ENCODE measurements at places on chromosomes 16 and 17. TPM values are rescaled to one million over a fixed set of nuclear protein-coding genes. Genes with fewer than 3 reads are reported as not detected.

DNA sequence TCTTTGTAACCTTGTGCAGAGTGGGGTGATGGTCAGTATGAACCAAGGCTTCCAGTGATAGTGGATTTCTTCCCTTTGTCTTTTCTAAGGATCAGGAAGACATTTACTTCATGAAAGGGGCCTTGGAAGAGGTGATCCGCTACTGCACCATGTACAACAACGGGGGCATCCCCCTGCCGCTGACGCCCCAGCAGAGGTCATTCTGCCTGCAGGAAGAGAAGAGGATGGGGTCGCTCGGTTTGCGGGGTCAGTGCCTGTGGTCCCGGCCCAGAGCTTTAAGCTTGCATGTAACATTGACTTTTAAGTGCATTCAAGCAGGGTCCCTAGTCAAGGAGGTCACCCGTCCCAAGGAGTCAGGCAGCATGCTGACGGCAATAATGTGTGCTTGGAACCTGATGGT is 56.0 kb downstream of the MEAK7 start:
- no peaks in the 10 kb centered on the region for H3K4me1 ChIP-seq
- no peak overlapping the region for H3K27ac ChIP-seq
- H3K36me3 ChIP-seq, result no peaks in the 10 kb centered on the region
- DNase-seq, result no peak

GRCh38 chr16:54944002-54944401 is 13.3 kb downstream of the IRX5 start:
- H3K36me3 ChIP-seq, result no peaks in the 10 kb centered on the region
- H3K27me3 ChIP-seq, result peaks cover 32% of the 10 kb centered on the region
- no peak overlapping the region for H3K4me3 ChIP-seq
- no peak overlapping the region for H3K27ac ChIP-seq
- no peaks in the 10 kb centered on the region for H3K4me1 ChIP-seq

The CD300C gene
- polyA plus RNA-seq, result 14.4 TPM

- no peak overlapping the region for H3K27ac ChIP-seq
- no peak overlapping the region for H3K4me3 ChIP-seq
- DNase-seq, result no peak
These were observed 88.4 kb downstream of the CHD9NB start for GRCh38 chr16:52964290-52964689.

- H3K4me1 ChIP-seq, result peaks cover 55% of the 10 kb centered on the region
- no peaks in the 10 kb centered on the region for H3K36me3 ChIP-seq
- H3K4me3 ChIP-seq, result no peak overlapping the region
- peak overlapping the region; percentile 68 for H3K27ac ChIP-seq
- peaks cover 3% of the 10 kb centered on the region for H3K27me3 ChIP-seq
These were observed 151.2 kb downstream of the CMIP start for GRCh38 chr16:81595629-81596292.

The GNG13 gene
- not detected for polyA plus RNA-seq

- DNase-seq, result no peak
- no peak overlapping the region for H3K27ac ChIP-seq
- no peaks in the 10 kb centered on the region for H3K36me3 ChIP-seq
These were observed 1014.4 kb upstream of the GOT2 start for GRCh38 chr16:59748531-59748930.

DNA sequence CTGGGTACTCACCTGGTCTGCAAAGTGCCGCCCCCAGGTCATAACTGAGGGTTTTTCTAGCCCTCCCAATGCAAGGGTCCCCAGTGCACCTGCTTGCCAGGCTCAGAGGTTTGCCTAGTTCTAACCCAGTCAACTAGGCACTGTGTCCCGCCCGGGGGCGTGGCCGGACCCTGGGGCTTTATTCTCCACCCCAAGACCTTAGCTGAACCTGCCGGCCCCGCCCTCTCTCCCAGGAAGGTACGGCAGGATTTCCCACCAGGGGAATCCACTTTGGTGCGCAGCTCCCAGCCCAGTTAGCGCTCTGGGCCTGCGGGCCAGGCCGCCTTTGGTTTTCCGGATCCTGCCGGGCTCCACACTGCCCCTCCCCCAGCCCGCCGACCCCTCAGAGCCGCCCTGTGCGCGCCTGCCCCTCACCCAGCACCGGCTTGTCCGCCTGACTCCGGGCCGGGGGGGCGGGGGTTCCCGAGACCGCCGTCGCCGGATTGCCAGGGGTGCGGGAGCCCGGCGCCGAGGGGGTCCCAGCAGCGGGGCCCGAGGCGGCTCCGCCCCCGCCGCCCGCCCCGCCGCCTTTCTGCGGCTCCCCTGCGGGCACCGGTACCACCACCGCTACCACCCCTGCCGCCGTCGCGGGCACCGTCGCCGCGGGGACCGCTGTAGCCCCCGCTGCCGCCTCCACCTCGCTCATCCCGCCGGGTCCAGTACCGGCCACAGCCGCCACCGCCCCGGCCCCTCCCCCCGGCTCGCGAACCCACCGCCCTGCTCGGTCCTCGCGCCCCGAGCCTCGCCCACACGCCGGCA is 424 bp downstream of the YBX2 start:
- peaks cover 23% of the 10 kb centered on the region for H3K27me3 ChIP-seq
- no peaks in the 10 kb centered on the region for H3K36me3 ChIP-seq
- peaks cover 21% of the 10 kb centered on the region for H3K4me1 ChIP-seq
- peak overlapping the region; percentile 65 for H3K4me3 ChIP-seq
- no peak overlapping the region for H3K27ac ChIP-seq
- no peak for DNase-seq

- H3K36me3 ChIP-seq, result no peaks in the 10 kb centered on the region
- H3K27me3 ChIP-seq, result no peaks in the 10 kb centered on the region
- no peak overlapping the region for H3K27ac ChIP-seq
These were observed 24.5 kb downstream of the STXBP4 start for GRCh38 chr17:54992797-54993639.

- peaks cover 2% of the 10 kb centered on the region for H3K27me3 ChIP-seq
- no peak for DNase-seq
- peaks cover 34% of the 10 kb centered on the region for H3K4me1 ChIP-seq
- peaks cover 5% of the 10 kb centered on the region for H3K36me3 ChIP-seq
- H3K27ac ChIP-seq, result peak overlapping the region; percentile 94
These were observed 21.6 kb downstream of the NDE1 start for GRCh38 chr16:15671530-15672117.

DNA sequence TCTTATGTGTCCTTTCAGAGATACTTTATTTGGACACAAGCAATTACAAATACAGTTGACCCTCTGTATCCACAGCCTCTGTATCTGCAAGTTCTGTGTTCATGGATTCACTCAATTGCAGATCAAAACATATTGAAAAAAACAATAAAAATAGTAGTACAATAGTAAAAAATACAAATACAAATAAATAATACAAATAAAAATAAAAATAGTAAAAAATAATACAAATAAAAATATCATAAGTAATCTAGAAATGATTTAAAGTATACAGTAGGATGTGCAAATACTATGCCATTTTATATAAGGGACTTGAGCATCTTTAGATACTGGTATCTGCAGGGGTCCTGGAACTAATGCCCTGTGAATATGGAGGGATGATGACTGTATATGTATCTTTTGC is 47.4 kb upstream of the WSB1 start:
- peaks cover 4% of the 10 kb centered on the region for H3K27me3 ChIP-seq
- peaks cover 11% of the 10 kb centered on the region for H3K4me1 ChIP-seq
- no peak for DNase-seq

- H3K36me3 ChIP-seq, result peaks cover 4% of the 10 kb centered on the region
- no peak overlapping the region for H3K27ac ChIP-seq
- peaks cover 17% of the 10 kb centered on the region for H3K4me1 ChIP-seq
- no peak overlapping the region for H3K4me3 ChIP-seq
- DNase-seq, result no peak
These were observed 5.0 kb downstream of the THOC6 start for GRCh38 chr16:3028716-3029319.

GRCh38 chr17:2564877-2565276 is 28.6 kb upstream of the PAFAH1B1 start:
- no peaks in the 10 kb centered on the region for H3K36me3 ChIP-seq
- H3K4me1 ChIP-seq, result no peaks in the 10 kb centered on the region
- peaks cover 2% of the 10 kb centered on the region for H3K27me3 ChIP-seq
- H3K27ac ChIP-seq, result no peak overlapping the region

The NLRC5 gene
- polyA plus RNA-seq, result 151 TPM

GRCh38 chr17:76003915-76004314 is 3.3 kb downstream of the CDK3 start:
- H3K4me1 ChIP-seq, result no peaks in the 10 kb centered on the region
- peaks cover 10% of the 10 kb centered on the region for H3K36me3 ChIP-seq
- H3K27ac ChIP-seq, result no peak overlapping the region
- no peak overlapping the region for H3K4me3 ChIP-seq

The ZNF469 gene
- 0.65 TPM for polyA plus RNA-seq

The TMIGD1 gene
- polyA plus RNA-seq, result not detected

DNA sequence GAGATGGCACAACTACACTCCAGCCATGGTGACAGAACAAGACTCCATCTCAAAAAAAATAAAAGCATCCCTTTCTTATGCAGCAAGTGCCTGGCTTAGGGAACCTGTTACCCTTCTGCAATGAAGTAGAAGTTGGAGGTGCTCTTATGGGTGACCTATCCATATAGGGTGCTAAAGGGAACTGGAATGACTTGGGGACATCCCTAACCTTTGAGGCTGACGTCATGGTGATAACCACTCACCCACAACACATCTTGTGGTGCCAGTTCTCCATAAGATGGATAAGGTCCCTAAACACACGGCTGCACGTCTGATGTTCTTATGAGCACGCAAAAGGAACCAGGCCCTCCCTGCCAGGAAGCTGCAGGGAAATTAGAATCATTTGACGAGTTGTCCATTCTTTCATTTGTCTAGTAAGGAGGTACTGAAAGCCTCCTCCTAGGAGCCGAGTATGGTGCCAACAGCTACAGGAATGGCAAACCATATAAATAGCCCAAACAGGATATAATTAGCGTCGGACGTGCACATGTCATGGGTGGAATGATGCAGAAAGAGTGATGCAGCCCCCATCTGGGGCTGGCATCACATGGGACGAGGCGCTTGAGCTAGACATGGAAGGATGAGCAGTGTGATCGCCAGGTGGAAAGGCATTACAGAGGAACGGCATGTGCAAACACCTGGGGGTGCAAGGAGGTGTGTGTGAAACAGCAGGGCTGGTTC is 52.5 kb downstream of the ARHGAP27 start:
- H3K27me3 ChIP-seq, result peaks cover 3% of the 10 kb centered on the region
- no peaks in the 10 kb centered on the region for H3K36me3 ChIP-seq
- H3K4me3 ChIP-seq, result no peak overlapping the region

The DNAH9 gene
- polyA plus RNA-seq, result not detected

The RGS9 gene
- polyA plus RNA-seq, result 30.3 TPM

- peaks cover 11% of the 10 kb centered on the region for H3K27me3 ChIP-seq
- H3K36me3 ChIP-seq, result no peaks in the 10 kb centered on the region
These were observed 3.6 kb upstream of the ITGAX start for GRCh38 chr16:31351246-31351941.

The RASL10B gene
- polyA plus RNA-seq, result not detected

DNA sequence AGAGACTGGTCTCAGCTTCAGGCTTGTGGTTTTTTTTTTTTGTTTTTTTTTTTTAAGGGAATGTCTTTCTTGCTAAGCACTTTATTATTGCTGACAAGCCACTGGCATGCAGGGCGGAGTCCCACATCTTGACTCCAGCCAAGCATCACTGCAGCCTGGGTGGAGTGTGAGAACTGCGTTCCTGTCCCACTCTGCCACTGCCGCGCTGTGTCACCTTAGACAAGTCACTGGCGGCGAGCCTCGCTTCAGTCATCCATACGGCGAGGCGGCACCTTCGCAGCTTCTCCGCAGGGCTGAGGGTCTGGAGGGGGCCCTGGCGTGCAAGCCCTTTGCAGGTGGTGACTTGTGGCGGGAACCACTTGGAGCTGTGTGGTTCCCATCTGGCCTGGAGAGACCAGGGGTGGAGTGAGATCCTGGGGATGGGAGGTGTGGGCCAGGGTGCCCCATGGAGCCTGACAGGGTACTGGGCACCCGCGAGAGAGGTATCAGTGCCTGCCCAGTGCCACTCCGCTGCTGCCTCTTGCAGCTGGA is 99.1 kb upstream of the CIBAR2 start:
- H3K27me3 ChIP-seq, result no peaks in the 10 kb centered on the region
- no peaks in the 10 kb centered on the region for H3K36me3 ChIP-seq
- H3K4me1 ChIP-seq, result no peaks in the 10 kb centered on the region
- no peak overlapping the region for H3K4me3 ChIP-seq
- H3K27ac ChIP-seq, result no peak overlapping the region

GRCh38 chr17:47998044-47998443 is 27.1 kb downstream of the CDK5RAP3 start:
- no peak for DNase-seq
- H3K27me3 ChIP-seq, result peaks cover 4% of the 10 kb centered on the region
- no peaks in the 10 kb centered on the region for H3K36me3 ChIP-seq
- H3K27ac ChIP-seq, result no peak overlapping the region
- no peaks in the 10 kb centered on the region for H3K4me1 ChIP-seq

DNA sequence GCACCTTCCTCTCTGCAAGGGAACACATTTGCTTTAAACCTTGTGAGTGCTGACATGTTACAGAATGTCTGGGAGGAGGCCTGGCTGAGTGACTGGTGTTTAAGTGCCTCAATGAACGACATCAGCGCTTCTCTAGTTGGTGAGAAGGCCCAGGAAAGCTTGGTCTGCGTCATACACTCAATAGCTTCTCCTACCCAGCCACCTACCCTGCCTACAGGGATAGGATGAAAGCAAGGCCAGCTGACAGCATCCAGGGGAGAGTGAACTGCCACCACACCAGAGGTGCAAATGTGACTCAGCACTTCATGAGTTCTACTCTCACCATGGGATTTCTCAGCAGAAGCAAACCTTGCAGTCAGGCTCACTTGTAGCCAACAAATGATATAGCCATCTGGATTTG is 31.7 kb upstream of the CFAP20 start:
- H3K4me3 ChIP-seq, result no peak overlapping the region
- H3K36me3 ChIP-seq, result peaks cover 43% of the 10 kb centered on the region
- H3K27me3 ChIP-seq, result peaks cover 4% of the 10 kb centered on the region
- H3K4me1 ChIP-seq, result peaks cover 5% of the 10 kb centered on the region

The ZNF423 gene
- polyA plus RNA-seq, result not detected

DNA sequence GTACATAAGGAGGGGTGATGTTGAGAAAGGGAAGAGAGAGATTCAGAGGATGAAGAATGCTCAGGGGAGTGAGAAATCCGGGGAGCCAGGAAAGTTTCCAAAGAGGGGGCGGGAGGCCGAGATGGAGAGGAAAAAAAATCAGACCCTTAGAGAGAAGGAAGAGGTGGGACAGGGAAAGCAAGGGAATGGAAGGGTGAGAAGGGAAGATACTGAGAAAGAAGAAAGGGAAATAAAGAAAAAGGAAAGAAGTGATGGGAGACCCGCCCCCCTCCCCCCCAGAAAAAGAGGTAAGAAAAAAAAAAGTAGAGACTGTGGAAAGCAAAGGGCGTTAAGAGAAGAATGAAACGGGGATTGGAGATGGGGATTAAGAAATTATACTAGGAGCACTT is 507 bp downstream of the DYNLRB2 start:
- DNase-seq, result no peak
- peak overlapping the region; percentile 98 for H3K27ac ChIP-seq
- H3K4me3 ChIP-seq, result peak overlapping the region; percentile 97

DNA sequence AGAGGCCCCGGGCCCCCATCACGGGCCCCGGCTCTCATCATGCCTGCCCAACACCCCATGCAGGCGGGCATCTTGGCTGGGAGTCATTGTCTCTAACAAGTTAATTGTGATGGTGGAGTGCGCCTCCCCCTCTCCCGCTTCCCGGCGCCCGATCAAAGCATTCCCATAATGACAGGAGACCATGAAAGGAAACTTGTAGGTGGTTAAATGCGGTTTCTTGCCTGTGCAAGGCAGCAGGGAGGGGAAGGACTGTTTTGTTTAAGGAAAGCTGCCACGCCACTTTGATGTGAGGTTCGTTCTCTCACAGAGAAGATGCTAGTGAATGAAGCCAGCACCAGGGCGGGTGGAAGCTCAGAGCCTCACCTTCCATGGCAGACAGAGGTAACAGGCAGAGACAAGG is 45.4 kb downstream of the C16orf78 start:
- no peak overlapping the region for H3K27ac ChIP-seq
- peaks cover 10% of the 10 kb centered on the region for H3K27me3 ChIP-seq
- no peak for DNase-seq
- peaks cover 13% of the 10 kb centered on the region for H3K4me1 ChIP-seq
- H3K36me3 ChIP-seq, result no peaks in the 10 kb centered on the region

The ADAMTS18 gene
- not detected for polyA plus RNA-seq

Measured in immature natural killer cell (primary cell).